ENCODE measurements at places on chromosomes 12 and 14.

GRCh38 chr14:74985806-74986205, 16.9 kb upstream of the EIF2B2 start:
- no peak for DNase-seq

- no peak for DNase-seq
Measured at GRCh38 chr12:124477107-124477915, 90.1 kb downstream of the NCOR2 start.

- DNase-seq = no peak
Measured at GRCh38 chr12:88638388-88638787, 58.1 kb upstream of the KITLG start.

- no peak for DNase-seq
Measured at GRCh38 chr14:102317564-102318248, 1.8 kb upstream of the ZNF839 start.

GRCh38 chr14:61495809-61496208, 174.4 kb downstream of the PRKCH start:
- no peak for DNase-seq

DNA sequence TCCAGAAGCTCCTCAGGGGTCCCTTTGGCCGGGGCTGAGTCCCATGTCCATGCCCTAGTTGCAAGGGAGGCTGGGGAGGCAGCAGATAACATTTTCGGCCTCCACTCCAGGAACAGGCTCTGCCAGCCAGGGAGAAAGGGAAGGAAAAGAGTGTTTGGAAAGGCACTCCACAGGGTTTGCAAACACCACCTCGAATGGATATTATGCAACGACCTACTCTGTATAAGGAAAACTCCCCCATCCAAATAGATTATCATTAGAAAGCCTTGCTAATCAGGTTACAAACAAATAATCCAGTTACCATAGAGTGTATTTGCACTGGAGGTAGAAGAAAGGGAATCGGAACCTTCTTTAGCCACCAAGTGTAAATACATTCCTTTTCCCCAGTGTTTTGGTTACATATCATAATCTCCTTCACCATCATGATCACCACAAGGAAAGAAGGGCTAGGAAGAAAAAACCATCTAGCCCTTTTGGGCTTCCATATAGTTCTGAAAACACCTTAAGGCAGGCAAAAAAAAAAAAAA, 40.4 kb downstream of the TMCC3 start:
- DNase-seq = no peak

- DNase-seq = no peak
Measured at GRCh38 chr12:90075685-90076084, 367.0 kb upstream of the ATP2B1 start.

DNA sequence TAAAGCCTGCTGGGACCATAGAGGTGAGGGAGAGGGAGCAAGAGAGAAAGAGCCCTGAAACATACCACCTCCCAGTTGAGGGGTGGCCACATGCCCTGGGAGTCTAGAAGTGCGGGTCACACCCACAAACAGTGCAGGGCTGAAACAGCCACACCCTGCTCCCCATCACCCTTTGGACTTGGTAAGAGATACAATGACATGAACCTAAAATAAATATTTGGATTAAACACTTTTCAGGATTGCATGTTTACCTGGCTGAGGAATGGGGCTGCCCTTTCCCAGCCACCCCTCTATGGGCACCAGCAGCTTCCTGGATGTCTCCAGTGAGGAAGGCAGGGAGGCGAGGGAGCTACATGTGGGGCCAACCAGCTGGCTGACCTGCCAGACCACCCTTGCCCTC, 39.0 kb upstream of the TC2N start:
- no peak for DNase-seq

DNA sequence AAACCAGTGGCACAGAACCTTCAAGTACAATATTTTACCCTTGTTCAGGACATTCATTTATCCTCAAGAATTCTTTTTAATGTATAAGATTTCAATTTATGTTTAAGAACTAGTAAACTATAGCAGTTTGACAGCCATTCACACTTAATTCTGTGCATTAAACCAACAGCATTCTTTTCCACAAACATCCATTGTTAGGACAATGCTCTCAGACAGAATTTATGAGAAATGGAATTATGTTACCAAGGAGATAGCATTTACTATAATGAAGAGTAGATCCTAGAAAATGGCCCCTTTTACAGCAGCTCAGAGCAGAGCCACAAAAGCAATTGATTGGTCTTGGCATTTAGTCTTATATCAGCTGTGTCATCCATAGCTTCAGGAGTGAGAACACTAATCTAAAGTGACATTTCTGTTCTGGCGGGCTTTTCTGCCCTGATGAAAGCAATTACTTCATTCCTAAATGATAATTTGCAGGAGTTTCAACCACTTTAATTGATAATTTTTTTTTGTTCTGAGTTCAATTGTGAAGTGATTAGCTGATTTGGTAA, 268.9 kb downstream of the NPAS3 start:
- DNase-seq = no peak

- DNase-seq = no peak
Measured at GRCh38 chr12:90515199-90516175, 439.5 kb downstream of the CCER1 start.

- no peak for DNase-seq
Measured at GRCh38 chr14:49052521-49052920, 533.7 kb downstream of the RPS29 start.

- DNase-seq = no peak
Measured at GRCh38 chr12:50222275-50222783, 55.2 kb upstream of the CERS5 start.

DNA sequence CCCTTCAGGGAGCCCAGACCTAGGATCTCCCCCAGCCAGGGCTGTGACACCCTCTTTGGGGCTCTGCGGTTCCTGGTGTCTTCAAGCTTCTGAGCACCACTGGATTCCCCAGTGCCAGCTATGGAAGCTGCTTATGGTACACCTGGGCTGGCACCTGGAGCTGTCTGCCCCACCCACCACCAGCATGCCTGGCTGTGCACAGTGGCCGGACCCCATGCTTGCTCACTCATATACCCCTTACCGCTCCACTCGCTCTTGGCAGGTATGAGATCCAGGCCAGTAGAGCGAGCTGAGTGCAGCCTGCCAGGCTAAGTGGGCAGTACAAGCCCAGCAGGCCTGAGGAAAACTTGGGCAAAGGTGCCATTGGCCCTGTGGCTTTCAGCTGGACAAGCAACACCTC, 114.0 kb downstream of the DACT1 start:
- DNase-seq = no peak

DNA sequence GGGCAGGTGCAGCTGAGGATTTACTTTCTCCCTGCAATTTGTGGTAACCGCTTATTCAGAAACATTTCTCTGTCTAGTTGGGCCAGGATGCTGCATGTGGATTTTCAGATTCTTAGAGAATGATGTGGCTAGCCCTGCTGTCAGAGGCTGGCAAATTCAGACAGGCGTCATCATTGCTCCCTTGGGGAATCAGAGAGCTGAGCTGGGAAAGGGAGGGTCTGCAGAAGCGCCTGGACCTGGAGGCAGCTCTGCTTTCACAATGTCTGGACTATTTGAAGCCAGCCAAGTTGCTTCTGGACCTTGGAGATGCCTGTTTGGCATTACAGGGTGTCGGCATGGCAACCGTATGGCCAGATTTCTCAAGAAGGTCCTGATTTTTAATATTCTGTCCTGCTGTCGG, 3.4 kb downstream of the GALNT16 start:
- DNase-seq = no peak

GRCh38 chr14:74568380-74568649, 43.7 kb downstream of the LTBP2 start:
- no peak for DNase-seq

DNA sequence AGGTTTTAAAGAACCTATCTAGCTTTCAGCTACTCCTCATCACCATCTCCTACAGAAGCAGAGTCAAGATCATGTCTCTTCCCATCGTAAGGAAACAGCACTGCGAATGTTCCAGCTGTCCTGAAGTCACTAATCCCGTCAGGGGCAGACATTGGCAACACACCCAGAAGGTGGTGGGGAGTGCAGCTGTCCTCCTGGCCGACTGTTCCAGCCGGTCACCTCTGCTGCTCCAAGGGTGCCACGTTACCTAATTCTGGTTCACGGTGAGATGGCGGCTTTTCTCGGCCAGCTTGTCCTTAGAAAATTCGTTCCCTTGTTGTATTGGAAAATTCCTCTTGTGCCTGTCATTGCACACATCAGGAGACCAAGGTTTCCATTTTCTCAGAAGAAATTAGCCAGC, 196.2 kb downstream of the ZFP36L1 start:
- DNase-seq = no peak
